ENCODE measurements at places on chromosomes 4 and X.

DNA sequence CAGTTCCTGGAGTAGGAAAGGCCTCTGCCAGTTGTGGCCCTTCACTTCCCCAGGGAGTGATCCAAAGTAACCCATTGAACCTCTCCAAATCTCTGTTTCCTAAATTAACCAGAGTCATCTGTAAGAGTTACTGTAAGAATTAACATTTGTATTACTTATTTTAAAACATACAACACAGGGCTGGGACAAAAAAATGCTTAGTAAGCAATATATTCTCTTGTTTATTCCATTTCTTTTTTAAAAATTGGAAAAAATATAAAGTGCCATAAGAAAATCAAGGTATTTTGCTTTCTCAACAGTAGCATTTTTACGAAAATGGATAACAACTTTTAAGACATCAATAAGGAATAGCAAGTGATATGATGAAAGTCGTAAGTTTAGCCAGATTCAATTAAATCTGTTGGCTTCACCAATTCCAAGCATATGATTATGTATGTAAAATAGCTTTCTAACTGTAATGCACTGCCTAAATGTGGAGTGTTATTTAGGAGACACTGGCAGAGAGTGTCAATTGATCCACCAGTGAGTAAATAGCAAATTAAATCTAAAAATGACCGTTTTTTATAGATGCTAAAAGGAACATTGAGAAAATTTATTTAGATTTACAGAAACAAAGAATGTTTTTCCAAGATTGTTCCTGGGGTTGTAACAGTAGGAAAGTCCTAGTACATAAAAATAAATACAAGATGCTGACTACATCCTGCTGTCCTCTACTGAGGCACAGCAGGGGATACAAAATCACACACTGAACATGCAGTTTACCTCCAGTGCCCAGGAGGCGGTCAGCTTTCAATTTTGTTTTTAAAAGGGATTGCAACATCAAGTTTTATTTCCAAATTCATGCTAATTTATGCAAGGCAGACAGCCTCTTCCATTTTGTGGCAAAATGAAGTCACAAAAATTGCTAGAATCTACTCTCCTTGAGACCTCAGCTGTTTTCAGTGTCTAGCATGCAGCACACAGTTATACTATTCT is 53.7 kb downstream of the GPM6A start:
- DNase-seq, result no peak

GRCh38 chr4:47427935-47428334 is 35.6 kb downstream of the COMMD8 start:
- DNase-seq, result no peak

DNA sequence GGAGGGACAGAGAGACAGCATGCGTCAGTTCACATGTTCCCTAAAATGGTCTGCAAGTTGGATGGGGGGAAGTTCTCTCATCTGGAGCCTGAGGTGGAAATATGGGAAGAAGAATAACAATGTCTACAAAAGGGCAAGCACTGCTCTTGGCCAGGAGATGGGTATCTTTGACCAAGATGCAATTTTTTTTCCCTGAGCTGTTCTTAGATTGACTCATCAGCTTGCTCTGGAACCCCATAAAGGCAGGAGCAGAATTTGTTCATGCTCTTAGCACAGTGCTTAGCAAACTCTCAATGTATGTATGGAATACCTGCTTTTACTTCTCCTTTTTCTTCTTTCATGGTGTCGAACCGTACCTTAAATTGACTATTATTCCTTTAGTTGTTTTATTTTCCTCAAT is 90.5 kb upstream of the ZNF827 start:
- DNase-seq, result no peak

DNA sequence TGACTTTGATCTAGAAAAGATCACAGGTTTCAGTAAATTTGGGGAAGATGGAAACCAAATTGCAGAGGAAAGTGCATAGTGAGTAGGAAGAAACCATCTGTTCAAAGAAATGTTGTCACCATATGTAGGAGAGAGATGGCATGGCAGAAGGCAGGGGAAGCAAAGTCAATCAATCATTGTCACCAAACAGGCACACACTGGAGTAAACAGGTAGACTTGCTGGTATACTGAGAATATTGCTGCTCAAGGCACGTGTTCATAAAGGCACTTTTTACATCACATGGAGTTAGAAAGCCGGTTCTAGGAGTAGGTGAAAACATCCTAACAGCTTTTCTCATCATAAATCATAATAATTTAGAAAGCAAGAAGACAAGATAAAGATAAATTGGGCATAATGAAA is 550.5 kb upstream of the FAT1 start:
- no peak for DNase-seq

GRCh38 chr4:3514221-3514780 is 17.9 kb downstream of the LRPAP1 start:
- no peak for DNase-seq
